Type B pancreatic cell (in vitro differentiated cells): ENCODE measurements at places on chromosomes 7 and 10. TPM values are rescaled to one million over a fixed set of nuclear protein-coding genes. Genes with fewer than 3 reads are reported as not detected.

DNA sequence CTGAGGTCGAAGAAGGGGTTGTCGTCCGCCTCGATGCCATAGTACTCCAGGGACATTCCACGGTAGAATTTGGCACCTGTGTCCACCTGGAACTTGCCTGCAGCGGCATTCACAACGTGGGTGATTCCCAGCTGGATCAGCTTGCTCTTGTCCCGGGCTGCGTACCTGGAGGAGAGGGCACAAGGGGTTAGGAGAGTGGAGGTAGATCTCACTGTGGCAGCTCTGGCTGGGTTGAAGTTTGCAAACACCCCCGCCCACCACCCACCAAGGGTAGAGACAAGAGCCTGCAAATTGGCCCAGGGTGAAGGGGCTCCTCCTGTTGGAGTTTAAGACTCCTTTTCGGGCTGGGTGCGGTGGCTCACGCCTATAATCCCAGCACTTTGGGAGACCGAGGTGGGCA, 15.8 kb upstream of the SAMD8 start:
- no peak overlapping the region for H3K4me3 ChIP-seq
- peaks cover 11% of the 10 kb centered on the region for H3K4me1 ChIP-seq
- H3K36me3 ChIP-seq: no peaks in the 10 kb centered on the region
- H3K27me3 ChIP-seq: no peaks in the 10 kb centered on the region

DNA sequence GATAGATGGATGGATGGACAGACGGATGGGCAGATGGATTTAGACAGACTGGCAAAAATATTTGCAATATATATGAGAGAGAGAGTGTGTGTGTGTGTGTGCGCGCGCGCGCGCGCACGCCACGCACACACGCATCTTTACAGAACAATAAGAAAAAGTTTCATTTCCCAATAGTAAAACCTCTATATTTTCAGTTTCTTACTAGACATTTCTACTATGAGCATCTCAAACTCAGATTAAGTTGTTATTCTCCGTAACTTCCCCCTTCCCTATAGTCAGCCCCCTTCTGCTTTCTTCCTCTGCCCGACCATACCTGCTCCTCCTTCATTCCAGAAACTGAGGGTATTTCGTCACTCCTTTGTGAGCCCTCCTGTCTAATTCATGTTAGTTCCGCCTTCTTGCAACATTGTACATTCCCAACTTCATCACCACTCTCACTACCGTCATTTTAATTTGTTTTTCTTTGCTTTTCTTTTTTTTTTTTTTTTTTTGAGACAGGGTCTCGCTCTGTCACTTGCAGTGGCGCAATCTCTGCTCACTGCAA, 154.4 kb upstream of the SH2B2 start:
- no peak for DNase-seq
- H3K27ac ChIP-seq: peak overlapping the region; percentile 75
- H3K27me3 ChIP-seq: no peaks in the 10 kb centered on the region
- H3K4me1 ChIP-seq: peaks cover 16% of the 10 kb centered on the region
- H3K36me3 ChIP-seq: peaks cover 9% of the 10 kb centered on the region

GRCh38 chr10:30509508-30509907, 75.5 kb downstream of the MAP3K8 start:
- H3K27ac ChIP-seq: no peak overlapping the region
- no peaks in the 10 kb centered on the region for H3K36me3 ChIP-seq
- no peak for DNase-seq
- no peaks in the 10 kb centered on the region for H3K4me1 ChIP-seq
- H3K4me3 ChIP-seq: no peak overlapping the region

- H3K27ac ChIP-seq: no peak overlapping the region
- H3K4me3 ChIP-seq: no peak overlapping the region
- peaks cover 11% of the 10 kb centered on the region for H3K27me3 ChIP-seq
- no peak for DNase-seq
- no peaks in the 10 kb centered on the region for H3K36me3 ChIP-seq
Measured at GRCh38 chr7:37908221-37908788, 8.3 kb downstream of the SFRP4 start.

DNA sequence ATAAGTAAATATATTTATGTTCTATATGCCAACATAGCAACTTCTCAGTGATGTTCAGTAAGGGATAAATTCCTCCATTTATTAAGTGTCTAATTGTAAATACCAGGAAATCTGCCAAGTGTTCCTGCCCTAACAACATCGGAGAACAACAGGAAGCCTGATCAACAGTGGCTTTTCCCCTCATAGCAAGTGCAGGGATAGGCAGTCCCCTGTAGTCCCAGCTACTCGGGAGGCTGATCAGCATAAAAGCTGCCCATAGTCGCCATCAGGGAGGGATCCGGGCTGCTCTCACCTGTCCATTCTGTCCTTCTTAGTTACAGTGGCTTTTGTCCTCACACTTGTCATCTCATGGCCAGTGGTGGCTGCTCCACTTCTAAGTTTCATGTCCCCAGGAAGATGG, 141.3 kb downstream of the IDE start:
- no peaks in the 10 kb centered on the region for H3K27me3 ChIP-seq
- no peak overlapping the region for H3K27ac ChIP-seq
- H3K36me3 ChIP-seq: no peaks in the 10 kb centered on the region
- H3K4me1 ChIP-seq: no peaks in the 10 kb centered on the region

GRCh38 chr10:5813341-5814109, at the start of gene GDI2:
Gene GDI2, minus strand, starts transcription at chr10:5813434. Its CDS starts 176 bp downstream, at chr10:5813258.
- H3K4me1 ChIP-seq: peaks cover 36% of the 10 kb centered on the region
- H3K36me3 ChIP-seq: peaks cover 11% of the 10 kb centered on the region
- H3K4me3 ChIP-seq: peak within 1 kb of the TSS; percentile 96
- peak within 1 kb of the TSS; percentile 90 for H3K27ac ChIP-seq
- H3K27me3 ChIP-seq: no peaks in the 10 kb centered on the region
- DNase-seq: peak; percentile 98

GRCh38 chr7:85000735-85001350, 186.0 kb downstream of the SEMA3D start:
- H3K4me3 ChIP-seq: no peak overlapping the region
- no peak for DNase-seq
- peaks cover 31% of the 10 kb centered on the region for H3K4me1 ChIP-seq
- H3K36me3 ChIP-seq: peaks cover 12% of the 10 kb centered on the region
- peak overlapping the region; percentile 39 for H3K27ac ChIP-seq

DNA sequence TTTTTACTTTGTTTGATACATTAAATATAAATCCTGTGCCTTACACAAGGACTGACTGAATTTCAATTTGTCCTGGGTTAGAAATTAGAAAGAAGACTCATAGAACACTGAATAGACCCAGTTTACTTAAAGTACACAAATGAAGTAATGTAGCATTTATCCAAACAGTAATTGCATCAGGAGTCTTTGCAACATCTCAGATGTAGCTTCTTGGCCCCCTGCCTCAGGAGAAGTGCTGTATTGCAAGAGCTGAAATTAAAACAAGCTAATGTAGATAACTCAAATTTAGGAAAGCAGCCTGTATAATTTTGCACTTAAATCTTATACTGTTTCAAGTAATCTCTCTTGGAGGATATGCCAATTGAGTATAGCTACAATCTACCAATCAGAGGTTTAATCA, 54.3 kb upstream of the KCND2 start:
- no peak overlapping the region for H3K27ac ChIP-seq
- H3K27me3 ChIP-seq: no peaks in the 10 kb centered on the region
- H3K4me1 ChIP-seq: no peaks in the 10 kb centered on the region
- H3K4me3 ChIP-seq: no peak overlapping the region
- no peaks in the 10 kb centered on the region for H3K36me3 ChIP-seq

DNA sequence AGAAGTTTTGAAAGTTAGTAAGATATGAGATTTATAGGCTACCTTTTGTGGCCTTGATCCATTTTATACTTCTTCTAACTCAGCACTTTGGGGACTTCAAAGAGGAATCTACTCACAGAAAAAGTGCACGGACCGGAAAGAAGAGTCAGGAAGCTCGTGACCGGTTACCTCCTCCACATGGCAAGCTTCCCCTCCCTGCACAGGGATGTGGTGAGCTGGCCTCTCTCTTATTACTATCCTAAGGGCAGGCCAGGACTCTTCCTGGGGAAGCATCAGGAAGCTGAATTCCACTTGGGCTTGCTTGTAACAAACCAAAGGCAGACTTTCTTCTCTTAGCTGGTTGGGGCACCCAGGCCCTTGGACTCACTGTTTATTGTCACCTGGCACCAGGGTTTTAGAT, 170.8 kb upstream of the GLI3 start:
- H3K4me3 ChIP-seq: no peak overlapping the region
- peaks cover 15% of the 10 kb centered on the region for H3K4me1 ChIP-seq
- H3K36me3 ChIP-seq: no peaks in the 10 kb centered on the region
- no peaks in the 10 kb centered on the region for H3K27me3 ChIP-seq
- H3K27ac ChIP-seq: peak overlapping the region; percentile 5
- DNase-seq: no peak

DNA sequence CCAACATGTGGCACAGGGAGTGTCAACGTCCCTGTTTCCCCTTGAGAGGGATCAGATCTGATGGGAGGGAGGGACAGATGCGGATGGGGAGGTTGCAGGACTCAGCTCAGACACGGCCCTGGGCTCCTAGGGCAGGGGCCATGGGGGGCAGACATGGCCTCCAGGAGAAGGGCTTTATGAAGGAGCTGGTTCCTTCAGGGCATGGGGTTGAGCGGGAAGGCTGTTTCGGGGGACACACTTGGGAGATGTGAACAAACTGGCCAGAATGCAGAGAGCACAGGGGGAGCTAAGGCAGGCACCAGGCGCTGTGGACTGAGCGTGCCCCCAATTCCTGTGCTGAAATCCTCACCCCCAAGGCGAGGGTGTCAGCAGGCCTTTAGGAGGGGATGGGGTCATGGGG, 581.9 kb upstream of the FOXK1 start:
- H3K4me3 ChIP-seq: no peak overlapping the region
- no peaks in the 10 kb centered on the region for H3K36me3 ChIP-seq
- no peak overlapping the region for H3K27ac ChIP-seq

GRCh38 chr7:6307762-6308161, 35.3 kb upstream of the CYTH3 start:
- H3K4me3 ChIP-seq: no peak overlapping the region
- H3K27ac ChIP-seq: peak overlapping the region; percentile 56
- no peaks in the 10 kb centered on the region for H3K36me3 ChIP-seq
- no peaks in the 10 kb centered on the region for H3K27me3 ChIP-seq
- no peak for DNase-seq

GRCh38 chr10:118760265-118760664, 5.5 kb upstream of the CACUL1 start:
- no peak for DNase-seq
- H3K27ac ChIP-seq: no peak overlapping the region
- H3K27me3 ChIP-seq: peaks cover 2% of the 10 kb centered on the region
- no peaks in the 10 kb centered on the region for H3K36me3 ChIP-seq
- no peak overlapping the region for H3K4me3 ChIP-seq

DNA sequence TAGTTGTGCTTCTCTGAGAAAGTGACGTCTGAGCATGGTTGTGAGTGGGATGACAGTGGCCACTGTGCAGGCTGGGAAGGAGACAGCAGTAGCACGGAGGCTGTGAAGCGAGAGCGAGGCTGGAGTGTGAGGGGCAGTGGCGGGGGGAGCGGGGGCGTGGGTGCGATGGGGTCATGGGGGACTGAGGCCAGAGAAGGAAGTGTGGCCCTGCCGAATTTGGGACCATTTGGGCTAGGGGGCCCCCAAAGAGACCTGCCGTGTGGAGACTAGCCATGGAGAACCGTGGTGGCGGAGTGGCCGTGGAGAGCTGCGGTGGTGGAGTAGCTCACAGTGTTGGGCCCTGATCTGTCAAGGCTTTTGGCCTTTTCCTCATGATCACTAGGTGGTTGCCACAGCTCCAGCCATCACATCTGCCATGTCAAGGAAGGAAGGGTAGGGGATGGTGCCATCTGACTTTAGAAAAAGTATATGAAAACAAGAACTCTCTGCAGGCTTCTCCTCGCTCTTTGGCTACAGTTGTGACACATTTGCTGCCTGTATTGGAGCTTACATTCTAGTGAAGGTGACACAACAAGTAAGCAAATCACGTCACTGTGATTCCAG, 61.4 kb downstream of the MGMT start:
- peaks cover 19% of the 10 kb centered on the region for H3K4me1 ChIP-seq
- no peak for DNase-seq
- peaks cover 5% of the 10 kb centered on the region for H3K36me3 ChIP-seq
- H3K27ac ChIP-seq: no peak overlapping the region
- no peak overlapping the region for H3K4me3 ChIP-seq

The IL6 gene
- total RNA-seq: 1.8 TPM in 1 of 2 replicates, not detected in the other

The NXPH1 gene
- total RNA-seq: 0.29 and 0.33 TPM in 2 replicates

The OR2A7 gene
- total RNA-seq: 4.2 and 13.7 TPM in 2 replicates

The TUBAL3 gene
- total RNA-seq: 0.19 and 0.40 TPM in 2 replicates

The KCP gene
- 1.3 and 4.2 TPM in 2 replicates for total RNA-seq

The C10orf62 gene
- total RNA-seq: 0.34 TPM in 1 of 2 replicates, not detected in the other

The DEPP1 gene
- total RNA-seq: 25.7 and 53.0 TPM in 2 replicates
